Fibroblast of the aortic adventitia (primary cell): ENCODE measurements at places on chromosomes 6 and 20. TPM values are rescaled to one million over a fixed set of nuclear protein-coding genes. Genes with fewer than 3 reads are reported as not detected.

- DNase-seq = no peak
These were observed 15.6 kb downstream of the TMEM30A start for GRCh38 chr6:75268988-75269354.

DNA sequence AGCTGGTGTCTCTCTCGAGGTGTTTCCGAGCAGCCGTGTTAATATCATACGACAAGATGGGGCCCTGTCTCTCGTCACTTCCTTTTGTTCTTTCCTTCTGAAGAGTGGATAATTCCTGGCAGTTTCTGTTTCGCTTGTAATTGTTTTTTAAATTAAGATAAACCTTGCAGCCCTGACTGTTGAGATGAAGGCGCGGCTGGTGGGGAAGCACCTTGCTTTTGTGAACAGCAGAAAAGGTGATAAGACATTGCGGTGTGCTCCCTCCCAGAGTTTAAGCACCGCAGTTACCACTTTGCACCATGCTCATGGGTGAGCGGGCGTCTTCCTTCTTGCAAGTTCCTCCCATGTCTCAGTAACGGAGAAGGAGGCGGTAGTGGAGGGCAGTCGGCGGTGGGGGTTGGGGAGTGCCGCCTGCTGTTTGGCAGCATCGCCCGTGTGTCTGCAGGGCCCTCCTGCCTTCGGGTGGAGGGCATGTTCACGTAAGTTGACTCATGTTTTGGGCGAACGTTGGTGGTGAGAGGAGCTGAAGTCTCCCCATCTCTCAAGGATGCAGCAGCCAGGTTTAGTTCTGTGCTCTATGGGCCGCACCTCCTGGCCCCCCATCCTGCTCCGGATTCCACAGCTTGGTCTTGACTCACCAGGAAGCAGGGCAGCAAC, 345.9 kb downstream of the TAF4 start:
- DNase-seq = no peak

DNA sequence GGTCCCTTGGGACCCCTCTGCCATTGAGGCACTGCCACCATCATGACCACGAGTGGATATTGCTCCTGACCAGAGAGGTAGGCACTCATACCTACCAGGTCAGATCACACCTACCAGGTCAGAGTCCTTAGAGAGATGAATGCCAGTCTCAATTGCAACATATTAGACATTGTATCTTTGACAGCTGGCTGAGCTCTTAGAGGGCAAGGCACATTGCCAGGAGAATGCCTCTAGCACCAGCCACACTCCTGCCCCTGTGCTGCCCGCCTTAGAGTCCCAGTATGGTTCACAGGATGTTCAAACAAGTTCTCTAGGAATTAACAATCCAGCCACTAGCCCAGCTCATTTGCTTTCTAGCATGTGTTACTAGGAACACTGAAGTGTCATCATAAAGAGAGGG, 65.9 kb downstream of the TMEM244 start:
- no peak for DNase-seq

DNA sequence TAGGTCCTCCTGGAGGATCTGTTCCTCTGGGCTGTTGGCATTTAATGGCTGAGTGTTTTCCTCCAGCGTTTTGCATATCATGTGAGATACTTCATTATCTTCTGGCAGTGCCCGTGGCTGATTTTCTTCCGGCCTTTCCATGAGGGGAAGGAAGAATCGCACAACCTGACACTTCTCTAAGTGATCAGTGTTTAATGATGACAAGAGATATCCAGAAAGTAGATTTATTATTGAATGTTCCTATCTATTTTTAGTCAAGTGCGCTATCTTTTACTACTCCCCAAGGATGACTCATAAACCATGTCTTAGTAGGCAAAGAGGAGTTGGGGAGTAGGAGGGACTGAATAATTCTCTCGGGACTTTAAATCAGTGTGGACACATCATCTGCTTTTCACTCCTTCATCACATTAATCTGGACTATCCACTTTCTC, 149.7 kb downstream of the PLCB4 start:
- DNase-seq = no peak

GRCh38 chr6:39082310-39082709, 32.7 kb downstream of the SAYSD1 start:
- DNase-seq = no peak

GRCh38 chr6:9711365-9711764, 703.5 kb downstream of the TFAP2A start:
- no peak for DNase-seq

DNA sequence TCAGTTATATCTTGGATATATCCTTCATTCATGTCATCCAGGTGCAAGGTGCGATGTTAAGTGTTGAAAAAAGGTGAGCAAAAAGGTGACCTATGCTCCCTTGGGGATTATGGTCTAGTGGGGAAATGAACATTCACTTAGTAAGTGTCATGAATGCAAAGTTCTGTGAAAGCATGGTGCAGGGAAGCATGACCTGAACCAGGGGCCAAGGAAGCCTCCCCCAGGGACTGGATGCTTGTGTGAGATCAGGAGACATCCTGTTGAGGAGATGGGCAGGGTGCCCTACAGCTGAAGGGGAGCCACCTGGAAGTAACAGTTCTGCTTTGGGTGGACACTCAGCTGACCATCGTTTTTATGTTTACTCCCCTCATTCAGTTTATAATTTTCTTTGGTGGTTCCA, 179.5 kb downstream of the SYNDIG1 start:
- no peak for DNase-seq

- peak; percentile 82 for DNase-seq
These were observed 97.5 kb downstream of the PSMG4 start for GRCh38 chr6:3356056-3356823.

DNA sequence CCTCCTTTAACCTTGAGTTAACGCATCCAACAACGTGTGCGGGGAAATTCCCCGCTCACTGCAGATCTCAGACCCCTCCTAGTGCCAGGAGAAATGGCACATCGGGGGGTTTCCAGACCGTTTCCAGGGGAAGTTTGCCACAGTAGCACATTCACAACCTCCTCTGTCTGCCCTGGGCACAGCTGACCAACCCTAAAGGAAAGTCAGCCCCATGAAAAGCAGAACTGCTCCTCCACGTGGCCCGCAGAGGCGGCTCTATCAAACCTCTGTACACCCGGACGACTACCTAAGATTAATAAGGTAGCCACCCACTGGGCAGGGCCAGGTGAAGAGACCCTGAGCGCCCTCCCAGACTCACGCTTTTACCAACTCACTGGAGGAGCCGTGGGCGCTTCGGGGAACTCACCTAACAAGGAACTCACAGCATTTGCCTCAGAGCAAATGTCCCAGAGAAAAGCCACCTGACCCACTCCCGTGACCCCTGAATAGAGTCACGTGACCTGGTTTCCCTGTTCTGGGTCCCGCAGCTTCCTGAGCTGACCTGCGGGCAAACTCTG, 93.1 kb downstream of the PRND start:
- no peak for DNase-seq

- peak; percentile 90 for DNase-seq
These were observed 30.1 kb downstream of the TRIM38 start for GRCh38 chr6:25992413-25993340.

Gene FOXS1
- total RNA-seq = 2.3 TPM in 1 of 2 replicates, not detected in the other

Gene HLA-DRB5
- not detected in 2 replicates for total RNA-seq

Gene PRL
- total RNA-seq = not detected in 2 replicates

Gene ZSCAN9
- total RNA-seq = 10.8 and 12.2 TPM in 2 replicates

Gene BTN1A1
- not detected in 2 replicates for total RNA-seq

Gene TRIM15
- not detected in 2 replicates for total RNA-seq
